ENCODE measurements at places on chromosomes 1 and 21.

GRCh38 chr1:246647113-246647512 is 77.1 kb upstream of the SCCPDH start:
- no peak for DNase-seq

GRCh38 chr1:44016041-44016889 is 15.0 kb downstream of the SLC6A9 start:
- no peak for DNase-seq

DNA sequence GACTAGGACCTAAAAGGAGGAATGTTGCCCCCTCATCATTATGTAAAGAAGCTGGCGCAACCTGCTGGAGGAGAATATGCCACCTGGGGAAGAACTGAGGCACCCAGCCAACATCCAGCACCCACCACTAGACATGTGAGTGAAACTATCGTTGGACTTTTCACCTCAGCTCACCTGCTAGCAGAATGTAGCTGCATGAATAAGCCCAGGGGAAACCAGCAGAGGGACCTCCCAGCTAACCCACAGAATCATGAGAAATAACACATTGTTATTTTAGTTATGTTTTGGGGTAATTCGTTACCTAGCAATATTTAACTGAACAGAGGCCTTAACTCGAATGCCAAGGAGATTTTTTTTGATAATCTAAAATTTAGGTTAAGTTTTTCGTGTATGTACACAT is 542.5 kb upstream of the DAB1 start:
- no peak for DNase-seq

GRCh38 chr1:243488459-243489157 is 232.8 kb downstream of the SDCCAG8 start:
- no peak for DNase-seq

DNA sequence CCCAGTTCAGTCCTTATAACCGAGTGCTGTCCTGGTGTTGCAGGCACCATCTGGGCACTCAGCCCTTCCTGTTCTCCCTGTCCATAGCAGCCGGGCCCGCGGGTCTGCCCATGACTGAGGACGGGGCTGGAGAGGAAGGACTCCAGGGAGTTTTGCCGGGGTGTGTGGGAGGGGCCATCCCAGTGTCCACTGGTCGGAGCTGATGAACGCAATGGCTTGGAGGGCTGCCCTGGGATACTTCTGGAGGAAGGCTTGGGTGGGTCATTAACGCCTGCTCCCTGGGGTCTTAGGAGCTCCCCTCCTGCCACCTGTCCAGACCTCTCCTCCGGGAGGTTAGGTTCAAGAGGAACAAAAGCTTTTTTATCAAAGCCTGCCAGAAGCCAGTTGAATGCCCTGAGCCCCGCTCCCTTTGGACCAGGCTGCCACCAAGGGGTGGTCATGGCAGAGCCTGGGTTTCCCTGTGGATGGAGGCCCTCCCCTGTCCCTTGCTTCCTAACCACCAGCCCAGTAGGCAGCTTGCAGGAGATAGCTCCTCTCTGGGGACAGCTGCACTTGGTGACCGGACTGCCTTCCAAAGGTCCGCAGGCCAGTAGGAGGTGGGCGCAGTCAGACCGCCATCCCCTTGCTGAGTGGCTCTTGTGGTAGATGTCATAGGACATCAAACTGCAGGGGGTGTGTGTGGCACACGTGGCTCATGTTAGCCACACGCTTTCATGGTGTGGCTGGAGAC is 61.3 kb downstream of the TRIM11 start:
- DNase-seq = no peak

DNA sequence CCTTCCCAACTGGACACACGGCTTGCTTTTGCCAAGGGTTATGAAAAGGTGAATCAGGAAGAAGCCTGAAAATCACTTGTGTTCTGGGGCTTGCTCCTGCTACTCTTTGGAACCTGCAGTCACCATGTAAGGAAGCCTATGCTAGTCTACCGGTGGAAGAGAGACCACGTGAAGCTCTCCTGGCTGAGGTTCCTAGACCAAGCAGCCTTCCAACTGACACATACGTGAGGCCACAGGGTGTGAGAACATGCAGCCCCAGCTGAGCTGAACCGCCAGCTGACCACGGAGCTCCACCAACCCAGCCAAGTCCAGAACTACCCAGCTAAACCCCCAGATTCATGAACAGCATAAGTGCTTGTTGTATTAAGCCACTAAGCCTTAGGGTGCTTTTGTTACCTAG is 72.8 kb upstream of the KRTAP19-8 start:
- DNase-seq = no peak

DNA sequence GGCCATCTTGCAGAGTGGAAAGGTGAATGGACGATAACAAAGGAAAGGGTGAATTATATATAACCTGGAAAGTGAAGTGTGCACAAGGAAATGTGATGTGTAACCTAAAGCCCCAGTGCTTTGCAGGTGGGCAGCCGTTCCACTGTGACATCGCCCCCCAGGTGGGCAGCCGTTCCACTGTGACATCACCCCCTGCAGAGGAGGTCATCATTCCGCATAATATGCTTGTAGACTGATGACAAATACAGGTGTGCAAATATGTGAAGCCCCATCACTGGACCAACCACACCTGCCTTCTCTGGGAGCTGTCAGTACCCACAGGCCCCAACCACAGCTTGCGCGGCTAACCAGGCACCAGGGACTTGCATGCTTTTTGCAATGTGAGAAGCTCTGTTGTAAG is 4.7 kb upstream of the ZNF496 start:
- DNase-seq = no peak

- peak; percentile 14 for DNase-seq
Measured at GRCh38 chr1:176206006-176206960, 803 bp downstream of the COP1 start.

DNA sequence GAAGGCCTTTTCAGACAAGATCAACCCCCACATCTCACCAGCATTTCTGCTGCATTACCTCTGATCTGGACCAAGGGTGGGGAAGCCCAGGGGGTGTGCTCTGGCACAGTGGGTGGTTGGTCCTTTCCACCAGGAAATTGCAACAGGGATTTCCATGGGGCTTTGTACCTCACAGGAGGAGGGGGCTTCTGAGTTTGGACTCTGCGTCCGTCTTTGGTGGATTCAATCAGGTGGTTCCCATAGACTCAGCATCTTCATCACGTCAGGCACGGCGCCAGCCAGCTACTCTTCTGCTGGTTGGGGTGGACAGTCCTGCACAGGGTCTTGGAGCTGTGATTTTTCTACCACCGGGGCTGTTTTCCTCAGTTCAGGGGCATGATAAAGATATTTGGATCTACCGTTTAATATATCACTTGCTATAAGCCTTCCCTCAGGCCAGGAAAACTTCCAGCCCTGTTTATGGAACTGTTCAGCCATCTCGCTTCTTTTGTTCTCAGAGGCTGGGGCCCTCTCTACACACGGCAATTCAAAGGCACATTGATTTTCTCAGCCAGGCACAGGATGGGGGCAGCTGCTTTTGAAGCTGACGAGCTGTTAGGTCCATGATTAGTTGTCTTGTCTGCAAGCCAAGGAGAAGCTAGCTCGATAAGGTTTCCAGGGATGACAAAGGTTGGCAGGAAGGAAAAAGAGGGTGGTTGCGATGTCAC is 467.3 kb downstream of the CAMTA1 start:
- no peak for DNase-seq

DNA sequence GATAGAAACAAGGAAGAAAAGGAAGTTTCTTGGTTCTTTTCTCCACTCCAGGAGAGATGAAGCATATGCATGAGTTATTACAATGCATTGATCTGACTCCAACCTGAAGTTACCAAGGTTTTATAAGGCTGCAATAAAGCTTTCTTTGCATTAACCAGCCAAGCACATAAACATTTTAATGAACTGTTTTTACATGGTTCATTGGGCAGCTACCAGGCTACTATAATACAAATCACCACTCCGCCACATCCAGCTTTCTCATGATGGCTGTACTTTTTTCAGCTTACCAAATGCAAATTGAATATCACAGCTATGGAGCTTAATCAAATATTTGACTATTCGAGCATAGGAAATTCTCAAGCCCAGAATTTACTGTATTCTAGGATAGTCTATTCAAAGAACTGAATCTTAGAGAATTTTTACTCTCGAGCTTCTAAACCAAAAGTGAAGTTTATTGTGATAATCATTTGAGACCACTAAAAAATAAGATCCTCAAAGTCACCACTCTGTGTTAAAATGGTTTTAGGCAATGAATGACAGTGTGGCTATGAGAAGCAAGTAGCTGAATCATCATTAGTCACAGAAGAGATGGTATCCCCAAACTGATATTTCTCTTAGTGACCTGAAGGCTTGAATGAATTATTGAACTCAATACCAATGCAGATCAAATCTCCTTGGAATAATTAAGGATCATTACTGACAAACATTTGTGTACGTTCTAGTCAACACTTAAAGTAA is 58.6 kb upstream of the ZNF281 start:
- DNase-seq = no peak

DNA sequence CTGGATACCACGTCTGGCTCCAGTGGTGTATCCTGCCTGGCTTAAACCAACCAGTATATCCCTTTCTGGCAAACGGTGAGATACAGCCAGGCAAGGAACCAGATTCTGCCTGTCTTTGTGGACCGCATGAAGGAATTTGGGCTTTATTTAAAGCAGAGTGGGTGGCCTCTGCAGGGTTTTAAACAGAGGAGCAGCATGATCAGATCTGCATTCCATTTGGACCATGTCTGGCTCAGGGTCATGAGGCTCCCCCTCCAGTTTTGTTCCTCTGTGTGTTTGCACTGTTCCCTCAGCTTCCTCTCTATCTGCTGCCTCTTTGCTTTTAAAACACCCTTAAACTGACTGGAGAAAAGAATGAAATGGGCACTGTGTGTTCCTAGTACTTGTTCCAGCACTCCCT is 195.0 kb downstream of the GIPC2 start:
- DNase-seq = no peak

GRCh38 chr1:68495968-68496679 is 758 bp downstream of the DEPDC1 start:
- DNase-seq = no peak

DNA sequence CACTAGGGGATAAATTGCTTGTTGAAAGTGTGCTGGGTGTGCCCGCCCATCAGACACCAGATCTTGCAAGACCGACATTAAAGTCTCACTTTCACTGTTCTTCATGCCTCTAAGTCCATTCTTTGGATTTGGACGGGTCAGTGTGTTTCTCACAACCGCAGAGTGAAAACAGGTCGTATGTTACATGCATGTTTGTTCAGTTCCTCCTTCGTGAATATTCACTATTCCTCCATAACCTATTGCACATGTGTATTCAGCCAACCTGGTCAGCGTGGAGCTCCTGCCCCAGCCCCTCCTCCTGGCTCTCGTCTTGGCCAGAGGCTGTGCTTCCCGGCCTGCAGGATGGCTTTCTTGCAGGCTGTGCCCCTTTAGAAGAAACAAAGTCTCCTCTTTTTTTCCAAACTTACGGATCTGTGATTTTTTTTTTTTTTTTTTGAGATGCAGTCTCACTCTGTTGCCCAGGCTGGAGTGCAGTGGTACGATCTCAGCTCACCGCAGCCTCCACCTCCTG is 2.2 kb upstream of the KRTAP10-6 start:
- no peak for DNase-seq

- DNase-seq = no peak
Measured at GRCh38 chr1:45762291-45762690, 11.8 kb upstream of the IPP start.

- DNase-seq = peak; percentile 72
Measured at GRCh38 chr21:32423320-32424190, 11.0 kb downstream of the EVA1C start.

DNA sequence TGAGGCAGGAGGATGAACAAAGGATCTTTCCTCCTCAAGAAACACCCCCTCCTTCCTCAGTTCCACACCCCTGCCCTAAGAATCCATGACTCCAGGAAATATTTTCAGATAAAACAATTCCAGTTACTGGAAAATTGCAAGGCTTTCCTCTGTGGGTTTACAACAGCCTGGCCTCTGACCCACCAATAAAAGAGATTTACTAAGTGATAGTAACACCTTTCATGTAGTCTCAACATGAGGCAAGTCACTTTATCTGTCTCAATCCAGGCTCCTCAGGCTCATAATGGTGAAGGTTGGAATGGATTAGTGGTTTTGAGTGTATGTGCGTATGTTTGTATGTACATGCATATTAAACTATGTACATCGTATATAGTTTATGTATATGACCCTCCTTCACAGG is 71.4 kb upstream of the PPP2R5A start:
- no peak for DNase-seq

DNA sequence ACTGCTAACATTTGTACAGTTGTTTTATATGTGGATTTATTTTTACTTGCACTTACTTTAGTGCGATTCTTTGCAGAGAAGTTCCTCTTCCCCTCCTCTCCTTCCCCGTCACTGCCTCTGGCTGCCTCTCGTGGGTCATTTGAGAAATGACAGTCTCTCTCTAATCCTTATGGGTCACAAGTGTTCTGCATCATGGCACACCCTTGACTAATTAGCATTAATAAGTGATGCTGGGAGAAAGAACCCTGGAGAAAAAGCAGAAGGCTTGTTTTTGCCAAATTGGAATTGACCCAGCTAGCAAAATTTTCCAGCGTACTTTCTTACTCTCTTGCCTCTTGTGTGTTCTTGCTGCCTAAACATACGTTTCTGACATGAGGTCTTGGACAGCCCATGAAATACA is 301.2 kb downstream of the DUSP10 start:
- no peak for DNase-seq

DNA sequence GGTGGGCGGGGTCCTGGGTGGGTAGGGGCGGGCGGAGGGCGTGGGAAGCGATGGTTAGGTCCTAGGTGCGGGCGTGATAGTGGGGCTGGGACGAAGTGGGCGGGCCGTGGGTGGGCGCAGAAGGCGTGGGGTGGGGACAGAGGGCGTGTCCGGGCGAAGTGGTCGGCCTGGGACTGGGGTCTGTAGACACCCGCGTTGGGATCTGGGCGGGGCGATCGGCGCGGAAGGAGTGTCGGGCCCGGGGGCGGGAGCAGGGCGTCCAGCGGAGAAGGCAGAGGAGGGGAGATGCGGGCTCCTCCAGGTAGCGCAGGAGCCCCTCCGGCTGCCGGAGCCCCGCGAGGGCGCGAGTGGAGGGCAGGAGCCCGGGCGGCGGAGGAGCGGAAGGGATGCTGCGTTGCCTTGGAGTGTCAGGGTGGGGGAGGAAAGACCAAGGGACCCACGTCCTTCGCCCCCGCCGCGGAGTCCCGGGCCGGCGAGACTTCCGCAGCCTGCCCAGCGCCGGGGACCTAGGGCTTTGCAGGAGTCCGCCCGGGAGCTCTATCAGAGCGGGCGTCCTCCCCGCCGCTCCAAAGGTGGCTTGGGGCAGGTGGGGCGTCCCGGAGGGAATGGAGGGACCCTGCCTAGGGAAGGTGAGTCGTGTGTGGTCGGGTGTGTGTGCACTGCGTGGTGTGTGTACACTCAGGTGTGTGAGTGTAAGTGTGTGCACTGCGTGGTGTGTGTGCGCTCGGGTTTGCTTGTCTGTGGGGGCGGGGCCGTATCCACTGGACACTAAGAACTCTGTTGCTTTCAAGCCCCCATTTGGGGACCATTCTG is 27.0 kb upstream of the PRSS38 start:
- peak; percentile 55 for DNase-seq

DNA sequence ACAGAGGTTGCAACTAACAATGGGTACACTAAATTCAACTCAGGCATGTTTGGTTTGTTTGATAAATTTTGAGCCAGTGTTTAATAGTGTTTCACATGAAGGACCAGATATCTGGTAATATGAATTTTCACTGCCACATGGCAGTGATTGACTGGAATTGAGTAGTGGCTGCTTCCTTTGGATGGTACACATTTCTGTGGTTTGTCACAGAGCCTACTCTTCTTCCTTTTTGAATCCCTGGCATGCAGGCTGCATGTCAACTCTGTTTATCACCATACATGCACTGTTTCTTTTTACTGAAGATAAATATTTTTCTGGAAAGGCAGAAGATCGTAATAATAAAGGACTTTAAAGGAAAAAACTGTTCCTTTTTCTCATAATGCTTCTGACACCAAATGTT is 35.5 kb downstream of the SDCCAG8 start:
- DNase-seq = no peak

Data from NCI-H226 (cell line).